ENCODE measurements at places on chromosomes 6 and 20. TPM values are rescaled to one million over a fixed set of nuclear protein-coding genes. Genes with fewer than 3 reads are reported as not detected.
A peak's percentile ranks its signal among the peaks of the same experiment; 100 is the strongest.

The CLVS2 gene
- total RNA-seq, result not detected

The ELOVL4 gene
- total RNA-seq, result 1.0 TPM

The OPRL1 gene
- total RNA-seq, result 1.0 TPM

The AVP gene
- 0.56 TPM for total RNA-seq

The ECT2L gene
- total RNA-seq, result not detected

The KCNG1 gene
- not detected for total RNA-seq

The HLA-DPA1 gene
- 19.4 TPM for total RNA-seq

The MTHFD1L gene
- total RNA-seq, result 8.8 TPM

The CLPSL2 gene
- total RNA-seq, result not detected

The GSTA3 gene
- not detected for total RNA-seq

- H3K4me1 ChIP-seq, result peaks cover 12% of the 10 kb centered on the region
- H3K27me3 ChIP-seq, result no peaks in the 10 kb centered on the region
- H3K36me3 ChIP-seq, result no peaks in the 10 kb centered on the region
- DNase-seq, result no peak
- H3K4me3 ChIP-seq, result no peak overlapping the region
- no peak overlapping the region for H3K27ac ChIP-seq
These were observed 48.8 kb downstream of the DST start for GRCh38 chr6:56593801-56594318.

DNA sequence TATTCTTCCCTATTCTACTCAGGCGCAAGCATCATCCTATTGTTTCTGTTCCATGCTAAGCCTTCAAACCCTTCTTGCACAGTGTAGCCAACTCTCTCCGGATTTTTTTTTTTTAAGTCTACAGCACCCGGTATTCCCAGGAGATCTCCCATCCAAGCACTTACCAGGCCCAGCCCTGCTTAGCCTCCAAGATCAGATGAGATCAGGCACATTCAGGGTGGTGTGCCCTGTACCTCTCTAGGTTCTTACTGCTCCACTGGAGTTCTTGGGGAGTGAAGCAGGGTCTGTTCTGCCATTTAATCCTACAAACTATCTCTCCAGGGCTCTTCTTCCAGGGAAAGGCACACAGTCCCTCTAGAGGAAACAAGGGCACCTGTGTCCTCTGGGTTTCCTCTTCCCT lies 14.9 kb upstream of the NUP153 start:
- no peak for DNase-seq
- no peak overlapping the region for H3K27ac ChIP-seq
- no peaks in the 10 kb centered on the region for H3K27me3 ChIP-seq

DNA sequence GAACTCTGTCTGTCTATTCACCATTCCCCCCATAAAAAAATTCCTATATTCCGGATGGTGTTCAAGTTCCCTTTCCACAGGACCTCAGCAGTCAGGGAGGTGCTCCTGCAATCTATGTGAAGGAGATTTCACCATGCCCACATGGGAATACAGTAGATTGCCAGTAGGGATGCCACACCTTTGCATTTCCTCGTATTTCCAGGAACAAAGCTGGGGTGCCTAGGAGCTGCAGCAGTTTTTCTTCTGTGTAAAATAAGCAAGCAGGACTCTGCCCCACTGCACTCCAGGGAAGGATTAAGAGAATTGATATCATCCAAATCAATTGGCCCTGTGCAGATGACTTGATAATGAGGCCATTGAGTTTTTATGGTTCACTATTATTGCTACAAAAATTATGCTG lies 7.4 kb upstream of the KIF16B start:
- H3K4me1 ChIP-seq, result peaks cover 7% of the 10 kb centered on the region
- no peaks in the 10 kb centered on the region for H3K36me3 ChIP-seq
- no peaks in the 10 kb centered on the region for H3K27me3 ChIP-seq
- no peak overlapping the region for H3K4me3 ChIP-seq
- DNase-seq, result no peak

GRCh38 chr20:34824452-34824805 lies 1.0 kb downstream of the NCOA6 start:
- H3K4me3 ChIP-seq, result peak overlapping the region; percentile 70
- H3K4me1 ChIP-seq, result peaks cover 44% of the 10 kb centered on the region
- H3K36me3 ChIP-seq, result no peaks in the 10 kb centered on the region
- DNase-seq, result peak; percentile 70
- no peaks in the 10 kb centered on the region for H3K27me3 ChIP-seq

DNA sequence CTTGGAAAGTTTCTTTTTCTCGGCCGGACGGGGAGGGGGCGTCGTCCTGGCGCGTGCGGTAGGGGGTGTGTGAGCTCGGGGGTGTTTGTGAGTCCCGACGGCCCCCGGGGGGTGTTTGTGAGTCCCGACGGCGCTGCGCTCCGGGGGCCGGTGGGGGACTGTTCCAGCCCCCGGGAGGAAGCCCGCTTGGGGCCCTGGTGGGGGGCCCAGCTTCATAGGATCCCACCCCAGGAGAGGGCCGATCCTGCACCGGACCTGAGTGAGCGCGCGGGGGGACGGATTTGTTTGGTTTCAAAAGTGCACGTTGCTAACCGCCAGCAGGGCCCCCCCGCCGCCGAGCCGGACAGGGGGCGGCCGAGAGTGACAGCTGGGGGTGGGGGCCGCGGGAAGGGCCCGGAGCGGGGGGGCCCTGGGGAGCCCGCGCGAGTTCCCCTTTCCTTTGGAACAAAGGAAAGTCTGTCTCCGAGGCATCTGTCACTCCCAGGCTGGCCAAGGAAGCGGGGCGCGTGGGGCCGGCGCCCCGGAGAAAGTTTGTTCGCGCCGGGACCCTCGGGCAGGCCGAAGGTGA lies 485 bp downstream of the TGIF2 start:
- H3K4me1 ChIP-seq, result peaks cover 45% of the 10 kb centered on the region
- peaks cover 6% of the 10 kb centered on the region for H3K36me3 ChIP-seq
- H3K27me3 ChIP-seq, result no peaks in the 10 kb centered on the region

- no peak overlapping the region for H3K4me3 ChIP-seq
- H3K27ac ChIP-seq, result no peak overlapping the region
- no peak for DNase-seq
- H3K4me1 ChIP-seq, result no peaks in the 10 kb centered on the region
- no peaks in the 10 kb centered on the region for H3K36me3 ChIP-seq
- H3K27me3 ChIP-seq, result peaks cover under 1% of the 10 kb centered on the region
These were observed 10.5 kb downstream of the SOX4 start for GRCh38 chr6:21604081-21604480.

- H3K4me1 ChIP-seq, result no peaks in the 10 kb centered on the region
- H3K27ac ChIP-seq, result no peak overlapping the region
- H3K36me3 ChIP-seq, result no peaks in the 10 kb centered on the region
- no peaks in the 10 kb centered on the region for H3K27me3 ChIP-seq
These were observed 18.5 kb upstream of the WFDC10A start for GRCh38 chr20:45611054-45611453.

DNA sequence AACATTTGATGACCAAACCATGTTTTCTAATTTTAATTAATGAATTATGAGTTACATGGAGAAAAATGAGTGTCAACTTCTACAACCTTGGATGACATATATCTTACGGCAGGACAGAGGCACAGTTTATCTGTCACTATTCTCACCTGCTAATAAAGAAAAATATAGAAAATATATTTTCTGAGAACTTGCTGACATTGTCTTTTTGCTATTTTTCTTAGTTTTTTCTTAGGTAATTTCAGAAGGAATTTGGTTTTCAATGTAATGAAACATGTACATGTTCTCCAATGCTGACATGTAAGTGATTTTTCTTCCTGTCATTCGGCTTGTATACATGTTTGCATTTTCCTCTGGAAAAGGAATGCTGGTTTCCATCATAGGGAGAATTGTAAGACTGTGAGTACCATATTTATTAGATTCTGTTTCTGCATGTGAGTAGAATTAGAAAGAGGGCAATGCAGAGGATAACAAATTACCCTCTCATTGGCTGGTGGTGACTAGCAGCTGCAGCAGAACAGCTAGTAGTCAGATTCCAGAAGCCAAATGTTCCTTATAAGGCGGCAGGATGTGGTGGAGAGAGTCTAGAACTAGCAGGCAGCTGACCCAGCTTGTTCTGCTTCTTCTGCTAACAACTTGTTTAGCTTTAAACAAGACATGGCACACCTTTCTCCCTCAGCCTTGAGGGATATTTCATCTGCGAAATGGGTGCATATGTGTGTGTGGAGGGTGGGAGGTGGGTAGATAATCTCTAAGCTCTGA lies 132.8 kb upstream of the SPACA1 start:
- H3K4me3 ChIP-seq, result no peak overlapping the region
- no peaks in the 10 kb centered on the region for H3K36me3 ChIP-seq
- H3K4me1 ChIP-seq, result no peaks in the 10 kb centered on the region
- no peak overlapping the region for H3K27ac ChIP-seq
- no peaks in the 10 kb centered on the region for H3K27me3 ChIP-seq

GRCh38 chr6:37432916-37433656 lies at the start of gene CMTR1:
CMTR1 (plus strand) TSS chr6:37433221; CDS start chr6:37435630, 2,409 bp downstream.
- peak within 1 kb of the TSS; percentile 98 for H3K4me3 ChIP-seq
- peaks cover 26% of the 10 kb centered on the region for H3K36me3 ChIP-seq
- no peaks in the 10 kb centered on the region for H3K27me3 ChIP-seq
- peak within 1 kb of the TSS; percentile 91 for H3K27ac ChIP-seq

- no peaks in the 10 kb centered on the region for H3K27me3 ChIP-seq
- H3K27ac ChIP-seq, result no peak overlapping the region
- H3K36me3 ChIP-seq, result peaks cover 11% of the 10 kb centered on the region
- no peak for DNase-seq
These were observed 80.1 kb downstream of the UTRN start for GRCh38 chr6:144365271-144365670.

- no peaks in the 10 kb centered on the region for H3K36me3 ChIP-seq
- no peak for DNase-seq
- no peaks in the 10 kb centered on the region for H3K27me3 ChIP-seq
- no peaks in the 10 kb centered on the region for H3K4me1 ChIP-seq
- H3K27ac ChIP-seq, result no peak overlapping the region
- H3K4me3 ChIP-seq, result no peak overlapping the region
These were observed 14.2 kb downstream of the SLC22A23 start for GRCh38 chr6:3442431-3443220.

DNA sequence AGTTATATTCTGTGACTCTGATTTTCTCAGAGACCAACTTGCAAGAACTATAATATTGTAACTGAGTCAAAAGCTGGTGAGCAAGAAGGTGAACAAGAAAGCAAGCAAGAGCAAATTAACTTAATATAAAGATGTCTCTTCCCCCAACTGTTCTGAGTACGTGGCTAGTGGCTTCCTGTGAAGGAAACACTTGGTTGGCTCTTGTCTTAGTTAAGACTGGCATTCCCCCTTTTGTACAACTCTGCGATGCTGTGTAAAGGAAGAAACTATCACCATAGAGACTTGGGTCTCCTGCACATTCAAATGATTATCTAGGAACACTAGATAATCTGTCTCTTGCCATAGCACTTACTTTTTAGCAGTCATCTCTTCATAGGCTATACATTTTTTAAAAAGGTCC lies 47.3 kb upstream of the TNFAIP3 start:
- H3K36me3 ChIP-seq, result no peaks in the 10 kb centered on the region
- no peak overlapping the region for H3K4me3 ChIP-seq
- H3K27ac ChIP-seq, result peak overlapping the region; percentile 54
- no peak for DNase-seq
- H3K27me3 ChIP-seq, result no peaks in the 10 kb centered on the region

DNA sequence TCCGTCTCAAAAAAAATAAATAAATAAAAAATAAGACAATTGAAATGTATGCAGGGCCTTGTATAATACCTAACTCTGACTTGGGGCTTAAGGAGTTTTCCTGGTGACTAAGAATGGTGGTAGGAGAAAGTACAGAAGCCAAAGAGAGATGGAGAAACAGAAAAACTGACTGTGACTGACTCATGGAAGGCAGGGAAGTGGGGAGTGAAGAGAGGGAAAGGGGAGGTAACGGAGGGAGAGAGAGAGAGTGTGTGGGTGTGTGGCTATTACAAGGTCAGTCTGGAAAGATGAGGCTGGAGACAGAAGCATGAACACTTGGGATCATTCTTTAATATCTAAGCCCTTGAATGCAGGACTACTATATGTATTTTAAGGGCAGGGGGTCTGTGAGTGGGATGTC lies 38.5 kb downstream of the SNRNP48 start:
- H3K36me3 ChIP-seq, result no peaks in the 10 kb centered on the region
- no peak overlapping the region for H3K4me3 ChIP-seq
- no peak for DNase-seq
- H3K4me1 ChIP-seq, result no peaks in the 10 kb centered on the region
- no peak overlapping the region for H3K27ac ChIP-seq
- H3K27me3 ChIP-seq, result no peaks in the 10 kb centered on the region

DNA sequence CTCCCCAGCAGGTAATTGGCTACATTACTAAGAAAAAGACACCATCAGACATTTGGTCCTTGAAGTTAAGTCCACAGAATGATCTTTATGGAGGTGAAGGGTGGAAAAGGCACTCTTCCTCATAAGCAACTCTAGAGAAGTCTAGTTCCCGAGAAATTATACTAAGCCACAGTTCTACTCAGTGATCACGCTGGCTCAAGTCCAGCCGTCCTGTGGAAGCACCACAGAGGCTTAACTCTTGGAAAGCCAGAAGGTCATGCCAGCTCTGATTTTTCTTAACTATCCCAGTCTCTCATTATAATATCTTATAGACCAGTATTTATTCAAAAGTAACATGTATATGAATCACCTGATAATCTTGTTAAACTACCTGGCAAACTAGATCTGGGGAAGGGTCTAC lies 258.5 kb downstream of the EYA4 start:
- H3K27me3 ChIP-seq, result no peaks in the 10 kb centered on the region
- H3K4me3 ChIP-seq, result no peak overlapping the region
- H3K4me1 ChIP-seq, result no peaks in the 10 kb centered on the region
- no peaks in the 10 kb centered on the region for H3K36me3 ChIP-seq
- DNase-seq, result no peak

DNA sequence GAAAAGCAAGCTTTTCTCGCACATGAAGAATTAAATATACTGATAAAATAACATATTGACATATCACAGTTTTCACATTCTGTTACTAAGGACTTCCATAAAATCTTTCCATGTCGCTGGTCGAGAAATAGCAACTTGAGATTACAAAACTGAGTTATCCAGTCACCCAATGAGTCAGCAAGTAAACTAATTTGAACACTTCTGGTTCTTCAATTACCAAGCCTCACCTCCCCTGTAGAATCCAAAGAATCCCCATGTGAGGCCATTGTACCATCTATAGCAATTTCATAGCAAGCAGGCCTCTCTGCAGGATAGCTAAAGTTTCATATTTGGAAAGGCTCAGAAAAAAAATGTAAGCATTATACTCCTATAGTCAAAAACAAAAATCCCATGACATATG lies 87.3 kb downstream of the PKHD1 start:
- DNase-seq, result no peak
- H3K4me1 ChIP-seq, result no peaks in the 10 kb centered on the region
- H3K27me3 ChIP-seq, result peaks cover 11% of the 10 kb centered on the region
- H3K36me3 ChIP-seq, result no peaks in the 10 kb centered on the region
